Sigmoid colon (tissue), 7 donors: ENCODE measurements at places on chromosomes 2 and 18.

DNA sequence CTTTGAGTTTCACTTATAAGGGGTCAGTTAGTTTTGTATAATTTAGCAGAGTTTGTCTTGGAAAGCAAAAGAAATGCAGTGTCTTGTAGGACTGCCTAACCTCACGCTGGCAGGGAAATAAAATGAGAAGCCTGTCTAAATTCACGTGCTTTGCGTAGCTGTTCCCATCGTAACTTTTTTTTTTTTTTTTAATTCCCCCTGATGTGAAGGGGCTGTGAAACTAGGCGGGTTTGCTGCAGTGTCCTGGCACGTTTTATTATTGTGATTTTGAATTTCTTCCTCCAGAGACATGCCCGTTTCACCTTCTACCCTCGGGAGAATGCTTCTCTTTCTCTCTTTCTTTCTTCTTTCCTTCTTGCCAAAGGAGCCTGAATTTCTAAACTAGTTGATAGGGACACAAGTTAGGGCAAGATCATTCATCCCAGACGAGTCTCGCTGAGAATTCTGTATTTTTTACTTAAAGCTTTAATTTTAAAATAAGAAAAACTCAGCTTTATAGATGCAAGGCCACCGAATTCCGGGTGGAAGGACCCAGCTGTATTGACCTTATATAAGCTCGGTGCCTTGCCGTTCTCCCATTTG is 2.3 kb downstream of the MEIS1 start:
- DNase-seq, result no peak

GRCh38 chr2:231317579-231317978 is 77.9 kb upstream of the B3GNT7 start:
- DNase-seq, result no peak

GRCh38 chr2:12536976-12537375 is 179.8 kb upstream of the TRIB2 start:
- DNase-seq, result no peak

DNA sequence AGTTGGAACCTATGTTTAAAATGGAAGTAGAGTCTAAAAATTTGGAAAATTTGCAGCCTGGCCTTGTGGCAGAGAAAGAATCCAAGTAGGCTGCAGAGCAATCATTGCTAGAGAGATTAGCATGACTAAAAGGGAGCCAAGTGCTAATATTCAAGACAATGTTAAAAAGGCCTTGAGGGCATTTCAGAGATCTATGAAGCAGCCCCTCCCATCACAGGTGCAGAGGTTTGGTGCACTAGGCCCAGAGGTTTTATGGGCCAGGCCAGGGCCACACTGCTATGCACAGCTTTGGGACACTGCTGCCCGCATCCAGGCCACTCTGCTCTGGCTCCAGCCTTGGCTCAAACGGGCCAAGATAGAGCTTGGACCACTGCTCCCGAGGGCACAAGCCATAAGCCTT is 6.7 kb upstream of the IL1A start:
- DNase-seq, result no peak

DNA sequence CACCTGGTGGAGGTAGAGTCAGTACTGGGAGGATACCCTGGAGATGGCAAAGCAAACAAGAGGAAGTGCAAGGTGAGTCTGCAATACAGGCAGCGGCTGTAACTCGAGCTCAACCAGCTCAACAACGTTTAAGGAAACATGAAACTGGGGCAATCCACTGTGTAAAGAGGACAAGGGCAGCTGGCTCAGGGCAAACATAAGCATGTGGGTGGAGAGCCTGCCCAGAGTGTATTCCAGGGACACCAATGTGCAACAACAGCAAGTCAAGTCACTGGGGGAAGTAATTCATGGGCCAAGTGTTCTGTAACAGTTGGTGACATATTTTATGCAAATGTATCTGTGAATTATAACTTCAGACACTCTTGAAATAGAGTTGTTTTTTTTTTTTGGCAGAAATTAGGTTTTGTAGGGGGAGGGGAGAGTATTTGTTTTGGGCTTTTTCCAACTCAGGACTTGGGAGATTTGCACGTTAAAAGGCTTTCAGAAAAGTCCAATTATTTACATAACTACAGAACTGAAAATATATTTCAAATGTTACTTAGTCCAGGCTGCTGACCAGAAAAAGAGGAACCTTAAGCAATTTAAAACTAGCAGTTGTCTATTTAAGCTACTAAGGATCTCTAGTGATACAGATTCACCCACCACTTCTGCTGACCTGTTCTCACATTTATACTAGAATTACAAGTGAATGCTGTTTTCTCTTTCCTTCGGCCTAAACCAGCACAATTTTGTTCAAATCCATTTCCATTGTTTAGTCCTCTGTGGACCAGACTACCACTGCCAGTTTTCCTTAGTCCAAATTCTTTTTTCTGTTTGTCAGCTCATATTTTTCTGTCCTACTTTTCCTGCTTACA is 18.6 kb downstream of the NRXN1 start:
- DNase-seq, result no peak

DNA sequence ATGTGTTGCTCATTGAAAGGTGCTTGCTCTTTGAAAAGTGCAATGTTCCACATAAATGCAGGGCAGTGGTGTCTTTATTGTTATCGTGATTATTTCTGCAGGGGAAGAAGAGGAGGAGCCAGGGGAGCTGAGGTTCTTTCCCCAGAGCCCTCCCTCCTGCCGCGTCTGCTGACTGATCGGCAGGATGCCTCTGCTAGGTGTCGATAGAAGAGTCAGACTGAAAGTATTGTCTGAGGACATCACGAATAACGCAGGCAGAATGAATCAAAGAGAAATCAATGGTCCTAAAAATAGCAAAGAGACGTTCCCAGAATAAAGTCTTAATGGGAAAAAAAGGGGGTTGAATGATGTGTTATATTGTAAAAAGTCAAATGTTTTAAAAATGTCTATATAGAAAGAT is 47.4 kb upstream of the SIX3 start:
- DNase-seq, result no peak

- no peak for DNase-seq
These were observed 87.6 kb downstream of the C2orf74 start for GRCh38 chr2:61249521-61250071.

DNA sequence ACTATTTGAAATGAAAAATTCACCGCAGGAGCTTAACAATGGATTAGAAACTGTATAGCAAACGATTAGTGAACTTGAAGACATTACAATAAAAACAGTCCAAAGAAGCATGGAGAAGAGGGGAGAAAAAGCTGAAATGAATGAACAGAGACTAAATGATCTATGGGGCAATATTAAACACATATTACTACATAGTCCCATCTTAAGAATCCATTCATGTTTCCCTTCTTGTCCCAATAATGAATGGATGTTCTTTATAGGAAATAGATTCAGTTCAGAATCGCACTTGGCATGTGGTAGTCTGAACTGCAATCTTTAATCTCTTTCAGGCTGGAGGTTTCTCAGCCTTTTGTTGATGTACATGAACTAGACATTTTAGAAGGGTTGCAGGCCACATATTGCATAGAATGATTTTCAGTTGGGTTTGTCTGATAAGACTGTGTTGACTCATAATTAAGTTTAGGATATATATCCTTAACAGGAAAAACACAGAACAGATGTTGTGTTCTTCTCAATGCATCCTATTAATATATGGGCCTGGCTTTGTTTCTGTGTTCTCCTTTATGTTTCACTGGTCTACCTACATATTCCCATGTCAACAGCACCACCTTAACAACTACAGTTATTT is 27.9 kb downstream of the CCDC88A start:
- no peak for DNase-seq

- DNase-seq, result no peak
These were observed 66.4 kb downstream of the COL4A4 start for GRCh38 chr2:227097495-227098161.

- peak; percentile 47 for DNase-seq
These were observed 79.5 kb upstream of the OTOF start for GRCh38 chr2:26557244-26557925.

DNA sequence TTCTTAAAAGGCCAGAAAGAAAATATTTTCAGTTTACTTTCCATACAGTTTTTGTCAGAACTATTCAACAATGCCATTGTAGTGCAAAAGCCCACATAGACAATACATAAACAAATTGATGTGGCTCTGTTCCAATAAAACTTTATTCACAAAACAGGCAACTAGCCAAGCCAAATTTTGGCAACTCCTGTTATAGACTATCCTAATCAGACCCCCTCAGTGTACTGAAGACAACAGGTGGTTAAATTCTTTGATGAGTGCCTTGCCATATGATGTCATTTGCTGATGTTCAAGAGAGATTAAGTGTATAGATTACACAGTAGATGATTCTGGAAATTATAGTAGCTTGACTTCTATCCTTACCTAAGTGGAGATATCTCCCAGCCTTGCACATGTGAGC is 83.4 kb downstream of the FANCL start:
- no peak for DNase-seq

- no peak for DNase-seq
These were observed 180.7 kb upstream of the CRIM1 start for GRCh38 chr2:36174920-36175319.

- DNase-seq, result no peak
These were observed 1047.7 kb upstream of the NRXN1 start for GRCh38 chr2:52079602-52080001.

GRCh38 chr18:48230467-48231113 is 178.6 kb downstream of the ZBTB7C start:
- no peak for DNase-seq

DNA sequence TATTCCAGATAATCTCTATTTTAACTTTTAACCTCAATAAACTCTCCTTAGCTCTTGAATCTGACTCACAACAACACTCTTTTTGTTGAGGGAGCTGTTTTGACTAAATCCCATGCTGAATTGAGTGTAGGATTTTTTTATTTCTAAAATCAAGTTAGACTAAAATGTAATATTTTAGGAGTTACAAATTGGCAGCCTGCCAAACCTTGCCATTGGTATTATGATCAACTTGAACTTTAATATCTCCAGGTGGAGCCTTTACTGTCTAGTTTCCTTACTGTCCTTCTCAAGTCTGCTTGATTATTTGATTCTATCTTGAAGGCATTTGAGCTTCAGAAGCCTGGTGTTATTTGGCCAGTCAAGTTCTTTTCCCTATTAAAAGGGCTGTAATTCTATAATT is 8.7 kb downstream of the PIKFYVE start:
- no peak for DNase-seq

GRCh38 chr18:9380101-9380500 is 45.5 kb downstream of the TWSG1 start:
- DNase-seq, result no peak

DNA sequence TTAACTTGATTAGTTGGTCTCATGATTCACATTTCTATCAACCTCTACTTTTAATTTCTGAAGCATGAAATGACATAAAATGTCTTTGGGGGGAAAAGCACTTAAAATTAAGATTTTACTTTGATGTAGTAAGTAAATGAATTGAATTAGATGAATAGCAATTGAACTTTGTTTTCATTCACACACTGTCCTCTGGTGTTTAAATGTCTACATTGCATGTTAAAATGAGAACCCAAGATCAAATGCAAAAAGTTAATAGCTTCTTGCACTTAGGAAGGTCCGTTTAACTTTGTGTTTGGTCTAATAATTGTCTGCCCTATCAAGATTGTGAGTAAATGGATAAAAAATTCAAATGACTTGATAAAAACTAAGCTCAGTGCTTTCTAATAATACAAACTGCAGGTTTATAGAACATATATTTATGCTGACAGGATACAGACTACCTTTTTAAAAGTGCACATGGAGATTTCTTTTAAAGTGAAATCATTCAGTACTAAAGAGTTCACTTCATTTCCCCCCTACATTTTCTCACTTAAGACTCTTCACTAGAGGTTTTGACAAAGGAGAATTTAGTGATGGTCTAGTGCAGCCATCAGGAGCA is 156.2 kb upstream of the NABP1 start:
- no peak for DNase-seq

GRCh38 chr2:134282629-134283400 is 28.9 kb downstream of the MGAT5 start:
- DNase-seq, result no peak

- no peak for DNase-seq
These were observed 1347.2 kb upstream of the DDX18 start for GRCh38 chr2:116467243-116467642.

DNA sequence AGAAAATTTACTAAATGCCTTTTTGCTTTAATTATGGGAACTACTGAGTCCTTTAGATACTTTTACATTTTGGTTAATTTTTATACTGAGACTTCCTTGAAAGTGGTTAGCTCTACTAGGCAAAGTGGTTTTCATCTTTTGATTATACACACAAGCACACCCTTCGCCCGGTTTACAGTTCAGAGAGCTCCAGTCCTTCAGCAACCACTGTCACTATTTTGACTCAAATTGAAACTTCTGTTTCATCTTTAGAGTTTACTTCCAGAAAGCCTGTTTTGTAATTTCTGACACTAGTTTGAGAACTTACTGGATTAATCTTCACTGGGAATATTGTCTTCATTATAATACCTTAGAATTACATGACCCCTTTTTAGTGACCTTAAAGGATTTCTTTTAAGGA is 140.3 kb upstream of the FOSL2 start:
- no peak for DNase-seq

DNA sequence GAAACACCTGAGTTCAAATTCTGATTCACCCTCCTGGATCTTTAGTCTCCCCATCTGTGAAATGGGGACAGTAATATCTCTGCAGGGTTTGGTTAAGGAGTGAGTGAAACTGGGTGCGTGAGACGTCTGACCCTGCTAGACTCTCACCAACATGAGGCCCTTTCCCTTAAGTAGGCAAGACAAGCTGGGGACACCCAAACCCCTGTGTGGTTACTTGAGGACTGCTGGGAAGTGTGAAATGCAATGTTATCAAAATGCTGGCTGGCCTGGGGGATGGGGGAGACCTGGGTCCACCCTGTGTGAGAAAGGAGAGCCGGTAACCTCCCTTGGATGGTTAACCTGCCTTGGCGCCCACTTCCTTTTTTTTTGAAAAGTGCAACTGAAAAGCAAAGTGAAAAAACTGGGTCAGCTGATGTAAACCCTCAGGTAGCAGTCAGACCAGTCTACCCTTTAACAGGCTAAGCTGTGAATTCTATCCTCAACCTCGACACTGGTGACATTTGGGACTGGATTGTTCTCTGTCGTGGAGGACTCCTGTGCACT is 82.3 kb downstream of the INPP5D start:
- DNase-seq, result no peak

DNA sequence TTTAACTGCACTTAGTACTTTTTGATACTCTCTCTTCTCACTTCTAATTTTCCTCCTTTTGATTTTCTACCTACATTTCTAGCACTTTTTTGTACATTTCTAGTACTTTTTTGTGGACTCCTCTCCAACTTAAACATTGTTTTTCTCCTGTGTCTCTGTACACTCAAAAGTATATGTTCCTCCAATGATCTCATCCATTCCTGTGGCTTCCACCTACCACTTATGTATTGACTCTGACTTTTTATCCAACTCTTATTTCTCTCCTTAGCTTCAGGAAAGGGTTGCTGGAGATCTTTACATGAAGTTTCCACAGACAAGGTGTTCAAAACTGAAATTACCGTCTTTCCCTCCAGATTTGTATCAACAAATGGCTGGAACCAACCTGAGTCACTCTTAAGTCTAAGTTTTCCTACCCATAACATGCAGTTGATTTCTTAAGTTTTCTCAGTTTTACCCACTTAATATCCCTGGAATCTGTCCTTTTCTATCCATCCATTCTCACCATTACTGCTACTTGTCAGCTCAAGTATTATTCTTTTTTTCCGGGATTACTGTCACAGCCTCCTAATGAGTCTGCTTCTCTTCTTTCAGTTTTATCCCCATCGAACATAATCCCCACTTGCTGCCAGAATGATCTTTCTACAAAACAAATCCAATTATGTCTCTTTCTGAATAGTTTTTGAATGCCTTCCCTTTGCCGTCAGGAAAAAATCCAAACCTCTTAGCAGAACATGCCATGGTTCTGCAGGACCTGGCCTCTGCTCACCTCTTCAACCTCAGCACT is 22.6 kb upstream of the PELI1 start:
- no peak for DNase-seq

GRCh38 chr2:113720167-113720566 is 36.3 kb downstream of the SLC35F5 start:
- no peak for DNase-seq
